ENCODE measurements at places on chromosomes 4 and X.

DNA sequence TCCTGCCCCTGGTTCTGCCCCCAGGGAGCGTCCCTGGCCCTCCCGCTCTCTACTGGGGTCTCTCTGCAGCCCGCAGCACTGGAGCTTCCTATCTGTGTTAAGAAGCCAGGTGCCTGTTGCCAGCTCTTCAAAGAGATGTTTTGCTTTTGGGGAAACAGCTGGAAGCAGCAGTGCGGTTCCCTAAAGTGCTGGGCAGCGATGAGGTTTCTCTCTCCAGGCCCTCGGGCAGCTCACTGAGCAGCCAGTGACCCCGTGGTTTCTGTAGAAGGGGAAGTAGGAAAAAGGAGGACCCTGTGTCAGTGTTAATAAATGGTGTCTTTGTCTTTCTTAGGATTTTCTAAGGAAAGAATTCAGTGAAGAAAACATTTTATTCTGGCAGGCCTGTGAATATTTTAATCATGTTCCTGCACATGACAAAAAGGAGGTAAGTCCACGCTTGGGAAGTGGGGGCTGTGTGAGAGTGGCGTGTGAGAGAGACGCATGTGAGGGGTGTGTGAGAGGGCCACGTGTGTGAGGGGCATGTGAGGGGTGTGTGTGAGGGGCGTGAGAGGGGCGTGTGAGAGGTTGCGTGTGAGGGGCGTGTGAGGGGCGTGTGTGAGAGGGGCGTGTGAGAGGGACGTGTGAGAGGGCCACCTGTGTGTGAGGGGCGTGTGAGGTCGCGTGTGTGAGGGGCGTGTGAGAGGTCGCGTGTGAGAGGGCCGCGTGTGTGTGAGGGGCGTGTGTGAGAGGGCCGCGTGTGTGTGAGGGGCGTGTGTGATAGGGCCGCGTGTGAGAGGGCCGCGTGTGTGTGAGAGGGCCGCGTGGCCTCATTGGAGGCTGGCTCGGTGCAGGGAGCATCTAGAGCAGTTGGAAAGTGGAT is 27.1 kb upstream of the HGFAC start:
- DNase-seq: no peak

DNA sequence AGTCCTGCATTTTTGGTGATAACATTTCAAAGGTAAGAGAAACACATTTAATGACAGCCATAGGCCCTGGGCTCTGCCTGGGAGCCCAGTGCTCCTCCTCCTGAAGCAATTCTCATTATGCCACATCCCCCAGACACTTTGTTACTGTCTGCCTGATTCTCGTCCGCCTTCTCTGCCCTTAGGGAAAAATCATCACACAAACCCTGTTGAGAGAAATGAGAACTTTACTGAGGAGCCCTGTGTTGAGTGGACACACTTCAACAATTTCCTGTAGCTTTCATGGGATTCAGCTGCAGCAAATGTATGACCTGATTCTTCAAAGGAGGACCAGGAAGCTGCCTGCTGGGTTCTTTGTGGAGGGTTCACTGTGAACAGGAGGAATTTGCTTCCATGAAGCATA is 566.5 kb upstream of the FRG1 start:
- no peak for DNase-seq

- no peak for DNase-seq
Observed at GRCh38 chr4:53744446-53745160, 153.3 kb upstream of the LNX1 start.

DNA sequence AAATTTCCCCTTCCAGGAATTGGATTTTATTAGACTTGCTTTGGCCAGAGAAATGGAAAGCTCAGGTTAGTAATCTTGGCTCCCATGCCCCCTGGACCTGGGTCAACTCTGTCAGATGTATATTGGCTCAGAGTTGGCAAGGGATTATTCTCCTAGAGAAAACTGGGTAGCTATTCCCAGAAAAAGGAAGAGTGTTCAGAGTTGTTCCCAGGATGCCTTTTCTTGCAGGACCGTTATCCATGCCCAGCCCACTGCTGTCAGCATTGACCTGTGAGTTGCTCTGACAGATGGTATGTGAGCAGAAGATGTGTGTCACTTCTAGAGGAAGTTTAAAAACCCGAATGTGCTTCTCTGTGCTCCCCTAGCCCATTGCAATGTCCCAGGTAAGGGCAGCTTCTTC is 509.9 kb upstream of the ZFP42 start:
- no peak for DNase-seq

GRCh38 chrX:155068165-155068564 is 2.8 kb downstream of the CMC4 start:
- DNase-seq: no peak

DNA sequence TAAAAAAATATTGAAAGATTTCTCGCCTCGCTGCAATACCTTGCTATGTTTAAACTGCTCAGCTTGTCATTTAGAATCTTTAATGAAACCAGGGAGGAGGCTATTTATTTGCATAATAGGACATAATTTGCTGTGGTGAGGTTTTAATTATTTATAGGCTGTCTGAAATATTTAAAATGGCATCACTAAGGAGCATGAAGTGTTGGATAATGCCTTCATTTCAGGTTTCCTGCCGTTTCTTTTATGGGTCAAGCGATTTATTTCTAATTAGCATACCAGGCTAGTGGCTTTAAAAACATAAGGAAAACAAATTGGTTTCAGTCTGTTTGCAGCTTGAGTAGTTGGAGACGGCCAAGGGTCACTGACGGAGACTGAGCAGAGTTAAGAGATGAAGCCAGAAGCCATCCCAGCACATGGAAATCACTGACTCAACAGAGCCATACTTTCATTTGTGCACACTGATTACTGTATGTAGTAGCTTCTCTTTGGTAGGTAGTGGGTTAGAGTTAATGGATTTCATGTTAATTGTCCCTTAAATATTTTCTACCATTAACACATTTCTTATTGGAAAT is 1962.4 kb upstream of the TENM3 start:
- no peak for DNase-seq

DNA sequence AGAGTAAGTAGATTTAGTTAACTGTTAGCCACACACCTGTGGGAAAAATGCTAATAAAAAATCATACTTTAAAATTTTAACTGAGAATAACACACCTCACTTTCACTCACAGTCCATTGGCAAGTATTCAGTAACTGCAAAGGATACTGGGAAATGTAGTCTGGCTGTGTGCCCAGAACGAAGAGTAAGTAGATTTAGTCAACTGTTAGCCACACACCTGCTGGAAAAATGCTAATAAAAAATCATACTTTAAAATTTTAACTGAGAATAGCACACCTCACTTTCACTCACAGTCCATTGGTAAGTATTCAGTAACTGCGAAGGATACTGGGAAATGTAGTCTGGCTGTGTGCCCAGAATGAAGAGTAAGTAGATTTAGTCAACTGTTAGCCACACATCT is 178.4 kb upstream of the NWD2 start:
- no peak for DNase-seq

DNA sequence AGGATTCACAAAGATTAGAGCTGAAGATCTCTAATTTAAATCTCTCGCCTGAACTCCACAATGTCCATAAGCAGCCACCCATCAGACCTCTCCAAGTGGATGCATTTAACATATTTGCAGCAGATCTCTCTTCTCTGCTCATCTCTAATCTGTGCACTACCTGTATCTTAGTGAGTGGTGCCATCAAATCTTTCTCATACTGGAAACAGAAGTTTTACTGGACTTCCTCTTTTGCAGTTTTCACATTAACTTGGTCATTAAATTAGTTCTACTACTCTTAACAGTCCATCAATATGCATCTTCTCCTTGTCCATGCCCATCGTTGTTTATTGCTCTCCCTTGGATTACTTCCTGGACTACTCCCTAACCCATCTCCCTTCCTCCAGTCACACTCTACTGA is 488.5 kb downstream of the IL15 start:
- no peak for DNase-seq

- no peak for DNase-seq
Observed at GRCh38 chr4:4471195-4471594, 70.7 kb downstream of the STX18 start.

DNA sequence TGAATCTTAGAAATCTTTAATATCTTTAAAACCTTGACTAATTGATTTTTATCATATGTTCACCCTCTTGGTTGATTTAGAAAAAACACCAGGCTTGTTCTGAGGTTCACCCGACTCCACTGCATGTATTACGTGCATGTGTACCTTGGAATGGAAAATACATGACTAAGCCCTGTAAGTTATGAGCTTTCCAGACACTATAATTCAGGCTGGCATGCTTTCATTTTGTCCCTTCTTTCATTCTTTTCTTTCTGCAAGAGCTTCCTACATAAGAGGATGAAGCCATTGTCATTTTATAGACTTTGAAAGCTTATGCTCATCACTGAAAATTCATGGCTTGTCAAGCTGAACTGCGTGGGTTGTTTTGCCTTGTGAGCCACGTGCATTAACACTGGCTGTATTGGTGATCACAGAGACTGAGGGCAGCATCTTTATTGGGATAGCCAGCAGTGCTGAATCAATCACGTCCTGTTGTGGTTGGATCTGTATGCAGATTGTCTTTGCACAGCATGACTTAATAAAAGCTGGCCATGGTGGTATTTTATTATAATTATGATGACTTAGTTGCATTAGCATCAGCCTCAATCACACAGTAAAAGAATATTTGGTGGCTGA is 141.9 kb downstream of the SLIT2 start:
- no peak for DNase-seq

DNA sequence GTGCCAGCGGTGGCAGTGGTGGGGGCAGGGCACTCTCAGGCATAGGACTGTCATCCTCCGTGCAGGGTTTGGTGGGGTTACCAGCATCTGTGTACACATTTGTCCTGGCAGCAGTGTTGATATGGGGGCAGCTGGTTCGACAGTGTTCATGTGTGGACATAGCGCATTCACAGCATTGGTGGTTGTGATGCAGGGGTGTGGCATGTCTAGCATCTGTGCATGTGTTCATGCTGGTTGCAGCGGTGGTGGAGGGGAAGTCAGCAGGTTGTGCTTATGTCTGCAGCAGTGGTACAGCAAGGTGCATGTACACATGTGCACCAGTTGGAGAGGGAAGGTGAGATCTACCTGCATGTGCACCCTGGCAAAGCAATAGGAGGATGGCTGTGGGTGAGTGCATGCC is 75.3 kb upstream of the ZXDB start:
- DNase-seq: no peak

- no peak for DNase-seq
Observed at GRCh38 chr4:147533331-147533730, 52.4 kb downstream of the EDNRA start.

DNA sequence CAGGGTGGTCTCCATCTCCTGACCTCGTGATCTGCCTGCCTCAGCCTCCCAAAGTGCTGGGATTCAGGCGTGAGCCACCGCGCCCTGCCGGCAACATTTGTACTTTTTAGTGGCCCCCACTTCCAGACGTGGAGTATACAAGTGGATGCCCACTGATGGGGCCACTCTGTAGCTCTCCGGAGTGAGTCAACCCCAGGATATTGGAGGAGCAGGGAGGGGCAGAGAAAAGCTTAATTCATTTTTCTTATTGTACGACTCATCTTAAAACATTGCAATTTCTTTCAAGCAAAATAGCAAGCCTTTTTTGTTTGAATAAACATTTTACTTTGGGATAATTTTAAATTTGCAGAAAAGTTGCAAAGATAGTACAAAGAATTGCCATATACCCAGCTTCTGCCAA is 34.6 kb downstream of the FAM9C start:
- no peak for DNase-seq

GRCh38 chr4:143625632-143626031 is 74.8 kb downstream of the FREM3 start:
- no peak for DNase-seq

DNA sequence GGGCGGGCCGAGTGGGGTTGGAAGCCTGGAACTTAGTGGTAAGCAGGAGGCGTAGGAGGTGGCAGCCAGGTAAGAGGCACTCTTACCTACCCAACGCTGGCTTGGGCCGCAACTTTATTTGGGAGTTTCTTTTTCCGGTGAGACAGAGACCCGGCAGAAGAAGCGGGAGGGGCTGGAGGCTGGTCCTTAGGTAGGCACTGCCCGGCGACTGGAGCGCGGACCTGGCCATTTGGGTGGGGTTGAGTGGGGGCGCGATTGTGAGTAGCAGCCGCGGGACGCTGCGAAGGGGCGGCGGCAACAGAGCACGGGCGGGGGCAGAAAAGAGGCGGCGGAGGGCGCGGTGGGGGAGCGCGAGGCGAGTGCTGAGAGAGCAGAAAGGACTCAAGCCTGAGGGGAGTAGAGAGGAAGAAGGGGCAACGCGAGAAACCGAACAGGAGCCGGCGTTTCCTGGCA is 334 bp upstream of the POU4F2 start:
- no peak for DNase-seq

- DNase-seq: no peak
Observed at GRCh38 chr4:105460306-105460705, 13.6 kb downstream of the PPA2 start.

DNA sequence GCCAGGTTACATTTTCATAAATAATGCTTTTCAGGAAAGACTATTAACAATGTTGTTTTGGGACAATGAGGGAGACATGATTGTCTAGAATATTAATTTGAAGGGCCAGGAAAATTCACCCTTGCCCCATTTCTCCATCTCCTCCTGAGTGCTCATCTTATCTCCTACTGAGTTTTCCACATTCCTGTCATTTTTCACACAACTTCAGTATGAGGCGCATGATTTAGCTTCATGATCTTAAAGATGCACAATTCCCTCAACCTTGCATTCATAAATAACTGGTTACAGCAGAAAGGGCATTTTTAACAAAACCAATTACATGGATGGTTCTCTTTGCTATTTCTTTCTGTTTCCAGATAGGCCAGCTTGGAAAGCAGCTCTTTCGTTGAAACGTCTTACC is 1699.2 kb upstream of the IGFBP7 start:
- no peak for DNase-seq

DNA sequence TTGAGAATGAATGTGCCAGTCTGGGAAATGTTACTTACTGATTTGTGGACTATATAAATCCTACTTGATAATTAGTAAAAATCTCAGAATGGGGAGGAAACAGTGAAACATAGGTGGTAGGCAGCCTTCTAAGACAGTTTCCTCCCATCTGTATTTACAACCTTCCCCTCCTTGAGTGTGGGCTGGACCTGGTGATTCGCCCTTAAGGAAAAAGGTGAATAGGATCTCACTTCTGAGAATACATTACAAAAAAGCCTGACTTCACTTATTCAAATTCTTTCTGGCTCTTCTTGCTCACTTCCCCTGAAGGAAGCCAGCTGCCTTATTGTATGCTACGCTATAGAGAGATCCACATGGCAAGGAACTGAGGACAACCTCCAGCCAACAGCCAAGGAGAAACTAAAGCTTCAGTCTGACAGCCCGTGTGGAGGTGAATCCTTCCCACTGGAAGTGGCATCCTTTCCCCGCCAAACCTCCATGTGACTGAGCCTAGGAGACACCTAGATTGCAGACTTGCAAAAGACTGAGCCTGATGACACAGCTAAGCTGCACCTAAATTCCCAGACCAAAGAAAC is 585.0 kb downstream of the STPG2 start:
- no peak for DNase-seq
